ENCODE measurements at places on chromosomes 12 and 14.

GRCh38 chr14:100261621-100262020 lies 22.7 kb downstream of the YY1 start:
- no peak for DNase-seq

DNA sequence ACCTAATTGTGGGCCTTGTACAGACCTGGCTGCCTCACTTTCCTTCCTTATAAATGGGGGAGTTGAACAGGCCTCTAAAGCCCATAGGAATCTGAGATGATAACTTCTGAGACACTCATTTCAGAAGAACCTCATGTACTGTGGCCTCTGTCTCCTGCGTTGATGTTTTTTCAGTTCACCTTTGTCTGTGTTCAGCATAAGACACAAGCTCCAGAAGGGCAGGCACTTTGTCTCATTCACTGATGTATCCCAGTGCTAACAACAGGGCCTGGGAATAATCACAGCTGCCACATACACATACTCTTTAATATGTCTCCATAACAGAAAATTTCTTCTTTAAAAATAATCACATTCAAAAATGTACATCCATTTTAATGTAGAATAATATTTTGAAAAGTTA lies 3.3 kb downstream of the FGD6 start:
- DNase-seq, result no peak

DNA sequence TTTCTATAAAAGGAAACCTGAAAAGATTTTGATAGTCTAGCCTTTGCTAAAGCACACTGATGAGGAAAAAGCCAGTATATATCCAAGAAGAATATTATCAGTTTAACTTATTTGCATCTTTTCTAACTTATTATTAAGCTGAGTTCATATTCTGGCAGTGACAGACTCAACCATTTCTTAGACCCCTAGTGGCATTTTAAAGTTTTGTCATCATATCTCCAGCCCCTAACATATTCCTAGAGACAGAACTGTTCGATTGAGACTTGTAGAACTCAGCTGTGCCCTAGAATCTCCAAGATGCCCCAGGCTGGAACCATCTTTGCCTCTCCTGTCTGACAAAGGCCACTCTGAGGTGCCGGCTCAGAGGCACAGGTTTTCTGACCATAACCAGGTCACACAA lies 365.6 kb downstream of the NELL2 start:
- DNase-seq, result no peak

DNA sequence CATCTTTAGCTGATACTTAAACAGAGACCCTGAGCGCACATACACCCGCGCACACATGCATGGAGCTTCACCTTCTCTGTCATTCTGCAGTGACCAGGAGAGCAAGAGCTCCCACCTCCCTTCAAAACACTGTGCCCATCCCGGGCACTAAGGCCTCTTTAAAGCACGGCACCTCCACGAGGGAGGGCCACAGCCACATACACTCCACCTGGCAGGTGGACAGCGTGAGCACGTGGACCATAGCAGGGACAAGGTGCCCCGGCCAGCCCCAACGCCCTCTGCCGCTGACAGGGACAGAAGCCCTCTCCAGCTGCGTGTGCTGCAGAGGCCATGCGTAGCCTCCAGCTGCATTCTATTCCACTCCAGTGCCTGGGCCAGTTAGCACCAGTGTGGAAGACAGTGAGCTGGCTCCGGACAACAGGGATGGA lies 5.4 kb downstream of the GAPDH start:
- peak; percentile 34 for DNase-seq

- DNase-seq, result no peak
These were observed 1154.6 kb downstream of the GALC start for GRCh38 chr14:86838363-86838762.

GRCh38 chr12:49730568-49731101 lies 10.7 kb upstream of the TMBIM6 start:
- DNase-seq, result no peak

- DNase-seq, result no peak
These were observed 25.8 kb upstream of the BEGAIN start for GRCh38 chr14:100612986-100613385.

DNA sequence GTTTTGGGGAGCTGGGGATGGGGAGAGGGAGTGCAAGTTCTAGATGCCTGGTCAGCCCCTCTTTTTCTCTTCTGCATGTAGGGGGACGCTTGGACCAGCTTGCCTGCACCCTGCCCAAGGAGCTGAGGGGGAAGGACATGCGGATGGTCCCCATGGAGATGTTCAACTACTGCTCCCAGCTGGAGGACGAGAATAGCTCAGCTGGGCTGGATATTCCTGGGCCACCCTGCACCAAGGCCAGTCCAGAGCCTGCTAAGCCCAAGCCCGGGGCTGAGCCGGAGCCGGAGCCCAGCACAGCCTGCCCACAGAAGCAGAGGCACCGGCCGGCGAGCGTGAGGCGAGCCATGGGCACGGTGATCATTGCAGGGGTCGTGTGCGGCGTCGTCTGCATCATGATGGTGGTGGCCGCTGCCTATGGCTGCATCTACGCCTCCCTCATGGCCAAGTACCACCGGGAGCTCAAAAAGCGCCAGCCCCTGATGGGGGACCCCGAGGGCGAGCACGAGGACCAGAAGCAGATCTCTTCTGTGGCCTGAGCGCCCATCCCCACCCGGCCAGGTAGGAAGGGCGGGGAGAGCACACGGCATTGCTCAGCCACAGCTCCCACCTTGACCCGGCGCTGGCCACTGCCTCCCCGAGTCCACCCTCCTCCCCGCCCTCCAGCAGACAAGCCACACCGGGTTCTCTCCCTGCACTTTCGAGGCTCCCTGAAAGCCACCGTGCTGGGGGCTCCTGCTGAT lies 14.0 kb downstream of the LRTM2 start:
- DNase-seq, result no peak

DNA sequence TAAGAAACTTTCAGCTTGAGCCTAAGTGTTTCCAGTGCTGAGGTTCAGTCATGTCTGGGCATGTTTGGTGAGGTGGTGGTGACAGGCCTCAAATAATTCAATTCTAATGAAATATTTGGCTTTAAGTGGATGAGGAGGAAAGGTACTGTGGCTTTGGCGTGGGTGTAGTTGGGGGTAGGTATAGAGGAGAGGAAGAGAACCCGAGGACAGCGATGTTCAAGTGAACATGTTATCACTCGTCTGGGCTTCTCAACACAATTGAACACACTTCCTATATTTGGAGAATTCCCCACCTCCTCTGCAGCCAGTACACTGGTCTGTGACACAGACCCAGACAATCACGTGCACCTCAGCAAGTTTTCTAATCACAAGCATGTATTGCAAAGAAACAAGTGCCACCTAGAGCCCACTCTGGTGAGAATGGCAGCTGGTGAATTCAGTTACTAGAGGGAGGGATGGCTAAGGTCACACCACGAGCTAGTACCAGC lies 53.0 kb downstream of the IFNG-AS1 start:
- no peak for DNase-seq

- DNase-seq, result no peak
These were observed 153.8 kb downstream of the SLC35F4 start for GRCh38 chr14:57712102-57712501.

DNA sequence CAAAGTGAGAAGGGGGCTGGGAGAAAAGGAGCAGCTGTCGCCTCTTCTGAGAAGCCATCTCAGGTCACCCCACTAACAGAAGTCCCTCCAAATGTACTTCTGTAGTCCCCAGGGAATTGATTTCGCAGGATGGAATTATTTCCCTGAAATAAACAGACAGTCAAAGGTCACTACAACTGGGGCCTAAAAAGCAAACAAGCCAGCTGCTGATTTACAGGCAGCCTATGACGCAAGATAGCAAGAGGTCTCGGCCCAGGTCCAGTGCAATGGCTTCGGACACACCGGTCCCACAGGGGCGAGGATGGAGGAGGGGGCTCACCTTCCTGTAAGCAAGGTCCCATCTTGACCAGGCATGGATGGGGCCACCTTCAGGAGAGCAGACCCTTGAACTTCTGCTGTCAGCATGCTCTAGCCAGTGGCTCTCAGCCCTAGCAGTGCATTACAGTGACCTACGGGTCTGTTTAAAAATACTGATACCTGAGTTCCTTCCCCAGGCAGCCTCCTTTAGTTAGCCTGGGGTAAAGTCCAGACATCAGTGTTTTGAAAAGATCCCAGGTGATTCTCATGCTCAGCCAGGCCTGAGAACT lies 18.1 kb downstream of the NUAK1 start:
- DNase-seq, result no peak

DNA sequence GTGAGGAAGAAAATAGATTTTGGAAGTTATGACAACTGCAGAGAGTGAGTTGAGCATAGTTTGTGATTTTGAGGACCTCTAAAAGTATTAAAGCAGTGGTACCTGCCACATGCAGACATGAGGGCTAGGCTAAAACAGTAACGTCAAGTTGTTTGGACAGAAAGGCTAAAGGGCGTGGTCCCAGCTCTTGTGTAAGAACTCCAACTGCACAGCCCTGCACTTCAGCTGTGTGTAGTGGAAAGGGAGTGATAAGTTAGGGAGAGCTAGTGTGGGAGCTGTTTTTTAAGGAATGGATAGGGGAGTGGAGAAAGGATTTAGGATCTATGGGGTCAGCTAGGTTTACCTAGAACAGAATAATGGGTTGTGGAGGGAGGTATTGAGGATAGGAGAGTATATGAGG lies 39.5 kb downstream of the TESPA1 start:
- no peak for DNase-seq

GRCh38 chr12:30067146-30067545 lies 283.4 kb upstream of the TMTC1 start:
- no peak for DNase-seq

DNA sequence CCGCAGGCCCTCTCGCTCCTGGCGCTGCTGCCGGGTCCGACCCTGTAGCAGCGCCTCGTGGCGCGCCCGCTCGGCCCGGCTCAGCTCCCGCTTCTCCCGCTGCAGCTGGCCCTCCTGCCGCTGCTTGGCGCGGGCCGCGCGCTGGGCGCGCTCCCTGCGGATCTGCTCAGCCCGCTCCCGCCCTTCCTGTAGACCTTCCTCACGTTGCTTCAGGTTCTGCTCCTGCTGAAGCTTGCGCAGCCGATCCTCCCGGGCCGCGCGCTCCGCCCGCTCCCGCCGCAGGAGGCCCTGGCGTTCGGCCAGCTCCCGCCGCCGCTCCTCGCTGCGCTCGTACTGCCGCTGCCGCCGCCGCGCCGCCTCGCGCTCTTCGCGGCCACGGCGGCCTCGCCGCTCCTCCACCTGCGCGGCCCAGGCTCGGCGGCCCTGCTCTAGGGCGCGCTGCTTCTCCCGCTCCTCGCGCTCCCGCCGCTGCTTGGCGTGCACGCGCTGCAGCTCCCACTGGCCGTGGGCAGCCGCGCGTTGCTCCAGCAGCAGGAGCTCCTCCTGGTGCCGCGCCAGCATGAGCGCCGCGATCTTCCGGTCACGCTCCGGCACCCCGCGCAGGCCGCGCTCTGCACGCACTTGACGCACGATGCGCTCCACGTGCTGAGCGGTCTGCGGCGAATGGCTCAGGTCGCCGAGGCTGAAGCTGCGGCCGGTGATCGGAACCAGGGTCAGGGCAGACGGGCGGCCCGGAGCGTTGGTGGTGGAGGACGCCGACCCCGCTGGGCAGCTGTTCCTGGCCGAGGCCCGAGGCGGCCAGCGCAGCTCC lies 2.4 kb downstream of the CCDC177 start:
- DNase-seq, result no peak

- DNase-seq, result no peak
These were observed 152.9 kb upstream of the SEL1L start for GRCh38 chr14:81686512-81686911.

- DNase-seq, result no peak
These were observed 31.5 kb downstream of the E2F7 start for GRCh38 chr12:77033658-77034536.

- DNase-seq, result peak; percentile 25
These were observed 45.8 kb downstream of the CRADD start for GRCh38 chr12:93722835-93723567.

DNA sequence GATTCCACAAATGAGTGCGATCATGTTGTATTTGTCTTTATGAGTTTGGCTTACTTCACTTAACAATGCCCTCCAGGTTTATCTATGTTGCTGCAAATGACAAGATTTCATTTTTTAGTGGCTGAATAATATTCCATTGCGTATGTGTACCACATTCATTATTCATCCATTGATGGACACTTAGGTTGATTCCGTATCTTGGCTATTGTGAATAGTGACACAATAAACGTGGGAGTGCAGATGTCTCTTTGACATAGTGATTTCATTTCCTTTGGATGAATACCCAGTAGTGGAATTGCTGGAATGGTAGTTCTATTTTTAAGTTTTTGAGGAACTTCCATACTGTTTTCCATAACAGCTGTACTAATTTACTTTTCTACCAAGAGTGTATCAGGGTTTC lies 23.5 kb downstream of the AKAP6 start:
- no peak for DNase-seq

GRCh38 chr12:116210131-116210530 lies 67.4 kb downstream of the MED13L start:
- no peak for DNase-seq

GRCh38 chr14:36647824-36648753 lies 13.6 kb upstream of the PAX9 start:
- DNase-seq, result peak; percentile 89

- DNase-seq, result no peak
These were observed 379.3 kb upstream of the DCN start for GRCh38 chr12:91561958-91562325.

- no peak for DNase-seq
These were observed 44.5 kb upstream of the SELPLG start for GRCh38 chr12:108678104-108678730.

DNA sequence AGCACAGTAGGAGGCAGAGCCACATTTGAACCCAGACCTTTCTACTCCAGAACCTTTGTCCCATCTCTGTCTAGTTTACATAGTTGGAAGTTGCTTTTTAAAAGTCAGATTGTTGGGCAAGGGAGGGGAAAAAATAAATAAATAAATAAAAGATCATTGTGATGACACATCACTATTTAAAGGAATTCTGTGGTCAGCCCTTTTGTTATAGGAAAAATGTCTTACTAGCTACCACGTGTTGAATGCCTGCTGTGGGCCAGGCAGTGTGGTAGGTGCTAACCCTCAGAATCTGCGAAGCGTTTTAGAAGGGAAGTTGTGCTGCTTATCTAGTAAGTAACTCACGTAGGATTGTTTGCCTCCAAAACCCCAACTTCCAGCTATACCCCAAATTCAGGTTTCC lies 62.3 kb downstream of the BHLHE41 start:
- DNase-seq, result no peak

- no peak for DNase-seq
These were observed 23.7 kb downstream of the LGMN start for GRCh38 chr14:92724516-92725340.

DNA sequence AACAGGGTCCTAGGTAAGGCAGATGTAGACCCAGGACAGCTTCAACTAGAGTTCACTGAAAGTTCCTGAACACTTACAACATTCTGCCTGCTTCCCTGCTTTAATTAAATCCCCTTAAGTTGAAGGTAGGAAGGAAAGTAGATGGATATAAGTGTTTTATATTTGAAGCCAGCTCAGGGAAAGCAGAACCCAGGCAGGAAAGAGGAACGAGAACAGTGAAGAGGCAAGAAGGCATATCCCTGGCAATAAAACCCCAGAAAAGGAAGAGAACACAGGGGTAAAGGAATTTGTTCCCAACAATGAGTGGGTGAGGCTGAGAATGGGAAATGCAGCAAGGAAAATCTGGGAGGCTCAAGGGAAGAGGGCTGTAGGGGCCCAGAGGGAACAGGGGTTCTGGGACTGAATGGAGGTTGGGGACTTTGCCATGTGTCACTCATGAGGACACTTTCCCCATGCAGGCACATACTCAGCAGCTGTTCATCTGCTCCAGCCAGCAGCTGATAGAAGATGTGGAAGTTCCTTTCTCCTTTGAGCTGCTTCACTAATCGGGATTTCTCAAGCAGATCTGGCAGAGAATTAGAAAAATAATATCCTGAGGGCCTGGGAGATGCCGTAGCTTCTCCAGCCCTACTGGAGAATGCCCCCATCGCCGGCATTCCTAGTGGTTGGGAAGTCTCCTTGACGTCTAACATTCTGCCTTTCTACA lies 3.7 kb downstream of the MYO1A start:
- no peak for DNase-seq

- peak; percentile 75 for DNase-seq
These were observed 164.6 kb upstream of the PARP11 start for GRCh38 chr12:4037747-4038312.

Measured in NCI-H524 (cell line).